ENCODE measurements at places on chromosomes 3 and 15.
A peak's percentile ranks its signal among the peaks of the same experiment; 100 is the strongest.

DNA sequence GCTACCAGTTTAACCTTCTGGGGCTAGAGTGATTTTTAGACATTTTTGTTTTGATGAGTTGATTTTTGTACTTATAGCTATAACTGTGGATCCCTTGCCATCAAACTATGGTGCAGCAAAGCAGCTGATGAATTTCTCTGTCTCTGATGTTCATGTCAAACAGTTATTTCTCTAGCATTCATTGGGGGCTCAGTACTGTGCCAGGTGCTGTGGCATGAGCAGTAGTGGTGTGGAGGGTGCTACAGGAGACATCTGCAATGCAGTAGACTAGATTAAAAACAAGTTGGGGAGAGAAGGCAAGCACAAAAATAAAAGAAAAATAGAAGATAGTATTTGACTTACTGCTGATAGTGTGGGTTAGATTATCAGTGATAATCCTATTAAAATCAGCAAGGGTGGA lies 95.3 kb downstream of the AKAP13 start:
- DNase-seq = no peak

DNA sequence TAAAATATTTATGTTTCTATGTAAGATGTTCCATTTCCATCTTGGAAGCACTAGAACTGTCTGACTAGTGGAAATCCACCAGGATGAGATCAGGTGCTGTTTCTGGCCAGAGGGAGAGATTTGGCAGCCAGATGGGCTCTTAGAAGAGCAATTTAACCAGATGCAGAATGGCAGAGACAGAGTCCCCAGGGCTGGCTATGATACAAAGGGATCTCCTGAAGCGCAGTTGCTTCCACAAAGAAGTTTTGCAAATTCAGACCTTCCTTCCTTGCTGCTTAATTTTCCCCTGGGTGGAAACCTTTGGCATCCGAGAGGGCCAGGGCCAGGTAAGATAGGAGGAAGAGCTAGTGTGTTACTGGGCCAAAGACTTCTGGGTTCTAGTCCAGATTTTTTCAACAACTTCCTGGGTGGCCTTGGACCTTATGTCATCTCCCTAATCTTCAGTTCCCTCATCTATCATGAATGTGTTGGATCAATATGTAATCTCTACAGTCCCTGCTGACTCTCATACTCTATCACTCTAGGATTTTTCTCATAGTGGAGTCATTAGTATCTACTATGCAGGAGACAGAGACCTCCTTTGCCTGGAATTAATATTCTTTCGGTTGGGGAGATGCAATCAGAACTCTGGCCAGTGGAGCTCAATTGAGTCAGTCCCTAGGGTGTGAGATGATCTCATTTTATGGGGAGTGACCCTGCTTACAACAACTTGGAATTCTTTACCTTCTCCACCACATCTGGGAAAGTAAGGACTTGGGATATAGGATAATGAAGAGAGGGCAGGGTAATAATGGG lies 41.1 kb upstream of the NDUFB4 start:
- no peak for DNase-seq

DNA sequence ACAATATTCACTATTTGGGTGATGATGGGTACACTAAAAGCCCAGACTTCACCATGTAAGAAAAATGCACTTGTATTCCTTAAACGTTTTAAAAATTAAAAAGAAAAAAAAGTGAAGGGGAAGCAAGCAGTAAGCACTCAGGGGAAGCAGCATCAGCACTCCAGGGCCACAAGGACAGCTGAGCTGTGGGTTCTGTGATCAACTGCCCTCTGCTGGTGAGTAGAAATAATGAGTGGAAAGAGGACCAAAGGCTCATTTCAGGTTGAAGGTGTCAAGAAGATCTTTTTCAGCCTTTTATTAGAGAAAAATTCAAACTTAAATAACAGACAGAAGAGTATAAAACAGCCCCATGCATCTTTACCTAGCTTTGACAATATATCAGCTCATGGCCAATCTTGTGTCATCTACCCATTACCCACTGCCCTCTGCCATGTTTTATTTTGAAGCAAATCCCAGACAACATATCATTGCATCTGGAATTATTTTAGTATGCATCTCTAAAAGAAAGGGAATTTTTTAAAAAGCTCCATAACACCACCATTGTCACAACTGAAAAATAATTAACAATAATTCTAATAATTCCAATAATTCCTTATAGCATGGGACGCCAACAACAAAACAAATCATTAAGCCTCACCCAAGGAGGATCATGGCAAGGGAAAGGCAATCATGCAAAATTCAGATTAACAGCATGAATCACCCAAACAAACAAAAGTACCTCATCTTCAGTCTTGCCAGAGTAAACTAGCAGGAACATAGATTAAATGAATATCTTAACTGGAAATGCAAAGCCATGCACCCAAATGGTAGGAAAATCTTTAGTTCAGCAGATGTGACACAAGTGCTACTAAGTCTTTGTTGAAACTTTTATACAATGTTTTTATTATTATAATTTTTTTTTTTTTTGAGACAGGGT lies 42.5 kb downstream of the TAMM41 start:
- DNase-seq = no peak

GRCh38 chr3:12479919-12480427 lies 4.3 kb upstream of the TSEN2 start:
- DNase-seq = no peak

GRCh38 chr3:184259396-184259877 lies 1.9 kb downstream of the CAMK2N2 start:
- no peak for DNase-seq

DNA sequence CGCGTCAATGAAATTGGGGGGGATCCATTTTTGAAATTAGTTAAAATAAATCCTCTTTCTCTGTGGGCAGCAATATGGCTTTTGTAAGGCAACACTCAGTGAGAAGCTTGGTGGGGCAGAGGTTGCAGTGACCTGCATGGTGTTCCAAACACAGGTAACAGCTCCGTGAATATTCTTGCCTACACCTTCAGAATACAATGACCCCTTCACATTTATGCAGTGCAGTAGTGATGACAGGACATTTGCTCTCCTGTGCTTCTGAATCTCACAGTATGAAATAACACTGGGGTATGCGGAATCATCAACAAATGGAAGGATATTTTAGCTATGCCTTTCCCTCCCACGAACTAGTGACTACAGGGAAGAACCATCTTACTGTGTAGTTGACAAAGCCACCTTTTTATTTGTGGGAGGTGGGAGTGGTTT lies 6.9 kb downstream of the AHSG start:
- DNase-seq = no peak

DNA sequence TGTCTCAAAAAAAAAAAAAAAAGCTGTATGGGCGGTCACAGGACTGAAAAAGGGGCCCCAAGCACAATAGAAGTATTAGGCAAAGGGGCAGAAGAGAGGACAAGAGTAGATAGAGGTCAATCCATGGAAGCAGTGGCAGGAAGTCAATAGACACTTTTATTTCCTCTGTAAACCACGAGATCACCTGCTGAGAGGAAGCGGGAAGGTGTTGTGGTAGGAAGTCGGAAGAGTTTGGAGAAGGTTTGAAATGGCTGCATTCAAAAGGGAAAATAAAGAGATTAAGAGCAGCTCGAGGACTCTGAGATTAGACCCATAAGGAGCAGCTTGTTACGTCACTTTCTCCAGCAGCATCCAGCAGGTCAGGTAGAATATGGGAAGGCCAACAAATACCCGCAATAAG lies 14.2 kb upstream of the ZNF148 start:
- DNase-seq = no peak

- no peak for DNase-seq
These were observed 158.8 kb downstream of the PDZRN3 start for GRCh38 chr3:73465926-73466325.

DNA sequence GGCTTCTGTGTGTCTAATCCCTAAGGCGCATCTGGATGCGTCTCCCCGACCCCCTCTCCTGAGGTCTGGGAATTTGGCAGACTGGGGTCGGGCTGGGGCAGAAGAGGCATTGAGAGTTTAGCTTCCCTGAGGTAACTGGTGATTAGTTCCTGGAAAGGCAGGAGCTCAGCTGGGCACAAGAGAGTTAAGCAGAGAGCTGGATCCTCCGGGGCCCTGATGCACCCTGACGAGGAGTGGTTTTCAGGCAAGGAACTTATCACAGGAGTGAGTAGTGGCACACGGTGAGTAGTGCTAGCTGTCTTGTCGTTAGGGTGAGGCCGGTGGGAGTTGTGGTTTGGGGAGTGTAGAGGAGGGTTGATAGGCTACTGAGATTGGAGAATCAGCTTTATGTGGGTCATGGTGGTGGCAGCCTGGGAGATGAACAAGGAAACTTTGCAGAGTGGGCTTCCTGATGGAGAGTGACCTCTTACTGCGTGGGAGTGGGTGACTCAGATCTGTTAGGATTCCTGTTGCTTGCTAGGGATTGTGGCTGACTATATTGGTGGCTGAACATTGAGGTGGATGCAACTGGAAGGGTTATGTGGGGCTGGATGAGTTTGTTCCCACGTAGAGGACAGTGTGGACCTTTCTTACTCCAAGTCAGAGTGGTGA lies 897 bp downstream of the RAD54L2 start:
- peak; percentile 1 for DNase-seq

DNA sequence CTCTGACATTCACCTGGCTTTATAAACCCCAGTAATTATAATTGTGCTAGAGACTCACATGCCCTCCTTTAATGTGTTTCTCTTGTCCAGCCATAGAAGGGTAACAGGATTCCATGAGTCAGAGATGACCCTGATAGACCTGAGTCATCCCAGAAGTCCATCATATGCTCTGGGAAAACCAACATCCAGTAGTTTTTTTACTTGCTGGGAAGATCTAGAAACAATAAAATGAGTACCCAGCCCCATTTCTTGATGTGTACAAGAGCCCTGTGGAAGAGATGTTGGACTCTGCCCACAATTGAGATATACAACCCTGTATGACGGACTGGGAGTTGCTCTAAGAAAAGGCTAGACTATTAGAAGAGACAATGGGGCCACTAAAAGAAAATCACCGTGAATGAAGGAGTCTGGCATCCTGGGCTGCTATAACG lies 22.4 kb upstream of the THUMPD3 start:
- no peak for DNase-seq
